ENCODE measurements at places on chromosomes 1 and 21.

DNA sequence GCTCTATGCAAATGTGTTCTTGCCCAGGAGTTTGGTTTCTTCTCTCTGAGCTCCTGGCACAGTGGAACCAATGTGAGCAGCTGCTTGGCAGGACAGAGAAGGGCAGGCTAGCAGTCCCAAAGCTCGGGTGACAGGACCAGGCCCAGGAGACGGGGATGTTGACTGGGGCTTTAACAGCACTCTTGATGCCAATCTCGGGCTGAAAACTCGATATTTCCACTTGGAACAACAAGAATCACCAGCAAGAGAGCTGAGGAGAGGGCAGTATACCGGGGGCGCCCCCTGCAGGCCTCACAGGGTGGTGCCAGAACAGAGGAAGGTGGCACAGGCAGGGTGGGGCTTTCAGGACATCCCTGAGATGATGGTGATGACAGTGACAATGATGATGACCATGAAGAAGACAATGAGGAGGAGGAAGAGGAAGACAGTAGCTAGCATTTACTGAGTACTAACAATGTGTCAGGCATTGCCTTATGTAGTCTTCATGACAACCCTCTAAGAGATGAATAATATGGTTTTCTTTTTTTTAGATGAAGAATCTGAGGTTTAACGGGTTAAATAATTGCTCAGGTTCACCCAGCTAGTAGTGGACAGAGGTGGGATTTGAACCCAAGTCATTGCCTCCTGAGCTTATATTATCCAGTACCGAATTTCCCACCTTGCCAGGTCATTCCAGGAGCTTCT lies 2.7 kb upstream of the KCNJ9 start:
- no peak for DNase-seq

GRCh38 chr1:58324558-58324957 lies 222.0 kb downstream of the OMA1 start:
- peak; percentile 1 for DNase-seq

DNA sequence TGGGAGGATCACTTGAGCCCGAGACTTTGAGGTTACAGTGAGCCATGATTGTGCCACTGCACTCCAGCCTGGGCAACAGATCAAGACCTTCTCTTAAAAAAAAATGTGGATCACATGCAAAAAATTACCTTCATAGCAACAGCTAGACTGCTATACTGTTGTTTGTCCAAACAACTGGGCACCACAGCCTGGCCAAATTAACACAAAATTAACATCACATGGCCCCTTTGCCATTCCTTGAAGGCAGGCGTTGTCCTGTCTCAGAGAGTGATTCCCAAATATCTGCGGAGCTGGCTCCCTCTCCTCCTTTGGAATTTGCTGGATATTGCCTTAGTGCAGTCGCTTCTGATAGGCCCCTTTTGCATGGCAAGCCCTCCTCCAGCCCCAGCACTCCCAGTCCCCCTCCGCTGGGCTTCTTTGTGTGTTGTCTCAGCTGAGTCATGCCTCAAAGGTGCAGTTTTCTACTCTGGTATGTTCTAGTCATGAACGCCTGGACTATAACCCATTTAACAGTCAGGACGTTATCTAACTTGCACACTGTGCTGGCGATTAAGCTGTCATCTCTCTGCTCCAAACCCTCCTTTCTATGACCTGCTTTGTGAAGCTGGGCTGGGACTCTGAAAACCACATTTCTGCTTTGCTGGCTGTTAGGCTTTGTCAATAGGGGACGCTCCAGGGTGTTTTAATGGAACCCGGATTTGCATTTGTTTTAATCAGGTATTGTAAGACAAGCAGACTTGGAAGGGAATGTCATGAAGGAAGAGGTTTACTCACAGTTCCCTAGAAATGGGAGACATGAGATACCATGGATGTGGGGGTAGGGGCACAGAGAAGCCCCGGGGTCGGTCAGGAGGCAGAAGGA lies 20.1 kb upstream of the HPCAL4 start:
- DNase-seq: no peak

- DNase-seq: no peak
Observed at GRCh38 chr21:23660560-23660959, 1946.7 kb downstream of the MRPL39 start.

- no peak for DNase-seq
Observed at GRCh38 chr1:17372955-17373354, 959 bp downstream of the PADI6 start.

DNA sequence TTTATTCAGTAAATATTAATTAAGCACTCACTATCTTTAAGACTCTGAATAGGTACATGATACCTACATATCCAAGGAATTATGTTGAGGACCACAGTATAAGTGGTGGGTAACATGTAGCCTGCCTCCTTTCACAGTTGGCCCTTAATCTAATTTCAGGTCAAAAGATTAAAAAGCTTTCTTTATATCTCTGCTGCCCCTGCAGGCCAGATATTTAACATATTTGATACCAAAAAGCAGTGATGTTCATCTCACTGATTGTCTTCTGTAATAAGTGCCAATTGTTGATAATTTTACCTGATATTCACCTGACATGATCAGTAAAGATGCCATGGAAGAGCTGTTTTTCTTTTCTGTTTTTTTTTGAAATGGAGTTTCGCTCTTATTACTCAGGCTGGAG lies 36.5 kb downstream of the RLF start:
- no peak for DNase-seq
